ENCODE measurements at places on chromosomes 7 and 10. TPM values are rescaled to one million over a fixed set of nuclear protein-coding genes. Genes with fewer than 3 reads are reported as not detected.
A peak's percentile ranks its signal among the peaks of the same experiment; 100 is the strongest.

Gene APBB1IP
- not detected for total RNA-seq

Gene GPR15LG
- total RNA-seq: not detected

Gene CACNB2
- 3.4 TPM for total RNA-seq

Gene LAMTOR4
- 123 TPM for total RNA-seq

Gene GSAP
- total RNA-seq: 2.0 TPM

GRCh38 chr10:72834183-72834825 lies 59.2 kb upstream of the OIT3 start:
- H3K27ac ChIP-seq: no peak overlapping the region
- no peaks in the 10 kb centered on the region for H3K27me3 ChIP-seq
- no peaks in the 10 kb centered on the region for H3K4me1 ChIP-seq
- H3K36me3 ChIP-seq: no peaks in the 10 kb centered on the region
- H3K4me3 ChIP-seq: no peak overlapping the region

DNA sequence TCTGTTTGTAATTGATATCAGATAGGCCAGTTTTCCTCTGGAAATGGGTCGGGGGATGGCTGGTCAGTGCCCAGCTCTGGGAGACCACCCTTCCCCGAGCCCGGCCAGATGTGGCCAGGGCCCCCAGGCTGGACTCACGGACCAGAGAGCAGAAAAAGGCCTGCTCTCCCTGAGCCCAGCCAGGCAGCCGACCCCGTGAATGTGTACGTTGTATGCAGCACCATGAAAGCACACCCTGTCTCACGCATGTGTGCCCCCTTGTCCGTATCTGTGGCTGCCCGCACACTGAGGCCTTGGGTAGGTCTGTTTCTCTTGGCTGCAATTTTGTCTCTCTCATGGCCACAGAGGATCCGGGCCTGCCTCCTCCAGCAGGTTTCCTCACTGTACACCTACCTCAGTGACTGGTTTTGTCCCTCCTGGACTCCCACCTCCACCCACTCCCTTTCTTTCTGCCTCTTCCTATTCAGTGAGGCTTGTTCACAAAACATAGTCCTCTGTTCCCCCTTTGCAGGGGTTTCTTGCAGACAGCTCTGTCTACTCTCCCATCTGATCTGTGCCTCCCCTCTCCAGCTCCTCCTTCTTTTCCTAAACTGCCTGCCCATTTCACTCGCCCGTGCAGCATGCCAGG lies 23.6 kb upstream of the ANKRD2 start:
- no peaks in the 10 kb centered on the region for H3K36me3 ChIP-seq
- H3K4me3 ChIP-seq: no peak overlapping the region

- DNase-seq: no peak
- H3K4me3 ChIP-seq: no peak overlapping the region
- no peak overlapping the region for H3K27ac ChIP-seq
- H3K27me3 ChIP-seq: no peaks in the 10 kb centered on the region
- peaks cover 6% of the 10 kb centered on the region for H3K4me1 ChIP-seq
Observed at GRCh38 chr10:43822631-43823580, 174.2 kb upstream of the ZNF32 start.

DNA sequence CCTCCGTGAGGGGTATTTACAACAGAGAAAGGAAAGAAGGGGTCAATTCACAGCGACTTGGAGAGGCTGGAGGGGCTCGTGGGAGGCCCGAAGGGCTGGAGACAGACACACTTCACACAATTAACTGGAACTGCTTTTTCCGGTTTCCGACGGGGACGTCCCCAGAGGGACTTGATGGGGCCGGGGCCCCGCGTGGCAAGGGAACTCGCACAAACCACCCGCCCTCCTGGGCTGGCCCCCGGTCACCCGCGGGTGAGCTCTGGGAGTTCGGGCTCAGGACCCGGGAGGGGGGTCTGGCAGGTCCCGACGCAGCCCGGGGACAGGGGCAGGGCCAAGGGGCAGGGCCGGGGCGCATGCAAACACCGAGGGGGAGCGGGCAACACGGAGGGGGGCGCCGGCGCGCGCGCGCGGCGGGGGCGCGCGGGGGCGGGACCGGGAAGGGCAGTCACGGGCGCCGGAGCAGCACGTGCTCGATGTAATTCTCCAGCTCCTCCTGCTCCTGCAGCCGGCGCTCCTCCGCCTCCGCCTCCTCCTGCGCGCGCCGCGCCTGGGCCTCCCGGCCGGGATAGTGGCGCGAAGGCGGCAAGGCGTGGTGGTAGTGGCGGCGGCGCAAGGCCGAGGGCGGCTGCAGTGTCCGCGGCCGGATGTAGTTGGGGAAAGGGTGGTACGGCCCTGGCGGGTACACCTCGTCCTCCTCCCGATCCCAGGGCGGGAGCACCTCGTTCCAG lies 2.7 kb downstream of the VGF start:
- peak overlapping the region; percentile 51 for H3K4me3 ChIP-seq
- H3K36me3 ChIP-seq: no peaks in the 10 kb centered on the region
- peak; percentile 84 for DNase-seq
- no peak overlapping the region for H3K27ac ChIP-seq
- peaks cover 40% of the 10 kb centered on the region for H3K4me1 ChIP-seq
- H3K27me3 ChIP-seq: peaks cover 70% of the 10 kb centered on the region

DNA sequence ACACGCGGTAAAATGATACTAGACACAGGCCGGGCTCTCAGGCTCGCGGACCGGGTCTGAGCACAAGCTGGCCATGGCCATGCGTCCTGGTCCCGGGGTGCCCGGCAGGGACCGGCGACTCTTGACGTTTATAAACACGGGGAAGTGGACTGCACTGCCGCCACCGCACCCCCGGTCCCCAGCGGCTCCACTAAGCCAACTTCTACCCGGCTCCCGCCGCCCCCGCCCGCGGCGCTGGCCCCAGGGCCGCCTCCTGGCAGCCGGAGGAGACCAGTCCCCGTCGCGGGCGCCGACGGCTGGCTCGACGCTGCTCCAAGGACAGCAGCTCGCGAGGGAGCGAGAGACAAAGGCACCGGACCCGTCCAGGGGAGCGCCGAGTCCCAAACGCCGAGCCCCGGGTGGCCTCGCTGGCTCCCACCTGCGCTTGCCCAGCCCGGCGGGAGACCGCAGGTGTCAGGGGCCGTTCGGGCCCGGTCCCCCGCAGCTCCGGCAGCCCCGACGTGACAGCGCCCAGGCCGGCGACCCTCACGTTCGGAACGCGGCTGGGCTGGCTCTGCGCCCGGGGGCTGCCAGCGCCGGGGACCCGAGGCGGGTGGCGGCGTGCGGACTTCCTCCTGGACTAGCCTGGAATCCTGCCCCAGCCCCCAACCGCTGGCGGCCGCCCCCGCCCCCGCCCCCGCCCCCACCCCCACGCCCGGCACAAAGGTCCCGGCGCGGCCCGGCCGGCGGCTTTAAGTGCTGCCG lies 517 bp downstream of the ITGB1 start:
- no peaks in the 10 kb centered on the region for H3K36me3 ChIP-seq
- H3K27ac ChIP-seq: peak overlapping the region; percentile 97
- no peaks in the 10 kb centered on the region for H3K27me3 ChIP-seq
- peak; percentile 79 for DNase-seq
- H3K4me3 ChIP-seq: peak overlapping the region; percentile 82

- H3K27ac ChIP-seq: no peak overlapping the region
- H3K36me3 ChIP-seq: no peaks in the 10 kb centered on the region
- peaks cover 40% of the 10 kb centered on the region for H3K4me1 ChIP-seq
Observed at GRCh38 chr7:30884881-30885280, 26.8 kb upstream of the AQP1 start.

DNA sequence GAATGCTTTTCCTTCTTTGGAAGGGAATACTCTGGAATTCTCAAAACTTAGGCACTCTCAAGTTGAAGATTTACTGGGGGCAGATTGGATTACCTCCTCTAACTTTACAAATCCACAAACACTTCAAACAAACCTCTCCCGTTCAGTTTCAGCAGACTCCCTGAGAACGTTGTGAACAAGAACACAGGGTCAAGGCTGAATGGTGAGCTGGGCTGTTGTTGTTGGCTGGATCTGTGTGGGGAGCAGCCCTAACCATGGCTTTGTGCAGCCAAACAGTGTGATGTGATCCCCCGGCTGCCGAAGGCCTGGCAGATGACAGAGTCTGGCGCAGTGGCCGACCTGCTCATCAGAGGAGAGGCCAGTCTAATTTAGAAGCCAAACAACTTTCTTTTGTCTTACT lies 93.1 kb downstream of the BMPER start:
- no peak overlapping the region for H3K27ac ChIP-seq
- no peaks in the 10 kb centered on the region for H3K27me3 ChIP-seq
- H3K36me3 ChIP-seq: no peaks in the 10 kb centered on the region
- no peak for DNase-seq
- H3K4me3 ChIP-seq: no peak overlapping the region

- no peak for DNase-seq
- no peak overlapping the region for H3K4me3 ChIP-seq
- no peaks in the 10 kb centered on the region for H3K27me3 ChIP-seq
Observed at GRCh38 chr7:71439321-71439720, 307.4 kb downstream of the GALNT17 start.

DNA sequence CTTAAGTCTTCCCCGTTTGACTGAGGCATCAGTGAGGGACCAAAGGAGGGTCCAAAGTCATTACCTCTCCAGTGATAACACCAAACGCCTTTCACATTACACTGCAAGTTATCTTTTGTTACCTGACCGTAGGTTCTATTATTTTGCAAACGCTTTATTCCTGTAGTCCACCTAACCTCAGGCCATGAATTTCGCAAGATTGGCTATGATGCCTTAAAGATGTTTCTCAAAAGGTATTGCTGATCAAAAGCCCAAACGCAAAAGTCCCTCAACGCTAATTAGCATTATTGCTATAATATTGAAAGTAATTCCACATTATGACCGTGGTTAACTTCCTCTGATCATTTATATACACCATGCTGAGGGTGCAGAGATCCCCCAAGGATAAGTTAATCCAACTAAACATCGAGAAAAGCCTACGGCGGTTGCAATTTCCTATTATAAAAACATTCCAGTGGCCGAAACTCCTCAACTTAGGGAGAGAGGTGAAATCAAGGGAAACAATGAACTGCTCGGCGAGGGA lies 649 bp downstream of the DNA2 start:
- H3K27me3 ChIP-seq: no peaks in the 10 kb centered on the region
- peak overlapping the region; percentile 97 for H3K27ac ChIP-seq
- H3K36me3 ChIP-seq: peaks cover 28% of the 10 kb centered on the region
- peak; percentile 1 for DNase-seq
- H3K4me1 ChIP-seq: peaks cover 11% of the 10 kb centered on the region
- peak overlapping the region; percentile 89 for H3K4me3 ChIP-seq

GRCh38 chr10:33039181-33039580 lies 81.2 kb upstream of the ITGB1 start:
- DNase-seq: no peak
- H3K27ac ChIP-seq: no peak overlapping the region
- no peak overlapping the region for H3K4me3 ChIP-seq
- peaks cover 14% of the 10 kb centered on the region for H3K4me1 ChIP-seq
- no peaks in the 10 kb centered on the region for H3K27me3 ChIP-seq
- H3K36me3 ChIP-seq: no peaks in the 10 kb centered on the region

- H3K36me3 ChIP-seq: no peaks in the 10 kb centered on the region
- H3K4me3 ChIP-seq: no peak overlapping the region
- H3K27me3 ChIP-seq: peaks cover 14% of the 10 kb centered on the region
- H3K4me1 ChIP-seq: peaks cover 26% of the 10 kb centered on the region
- H3K27ac ChIP-seq: no peak overlapping the region
Observed at GRCh38 chr10:71205468-71205867, 6.9 kb upstream of the UNC5B start.

DNA sequence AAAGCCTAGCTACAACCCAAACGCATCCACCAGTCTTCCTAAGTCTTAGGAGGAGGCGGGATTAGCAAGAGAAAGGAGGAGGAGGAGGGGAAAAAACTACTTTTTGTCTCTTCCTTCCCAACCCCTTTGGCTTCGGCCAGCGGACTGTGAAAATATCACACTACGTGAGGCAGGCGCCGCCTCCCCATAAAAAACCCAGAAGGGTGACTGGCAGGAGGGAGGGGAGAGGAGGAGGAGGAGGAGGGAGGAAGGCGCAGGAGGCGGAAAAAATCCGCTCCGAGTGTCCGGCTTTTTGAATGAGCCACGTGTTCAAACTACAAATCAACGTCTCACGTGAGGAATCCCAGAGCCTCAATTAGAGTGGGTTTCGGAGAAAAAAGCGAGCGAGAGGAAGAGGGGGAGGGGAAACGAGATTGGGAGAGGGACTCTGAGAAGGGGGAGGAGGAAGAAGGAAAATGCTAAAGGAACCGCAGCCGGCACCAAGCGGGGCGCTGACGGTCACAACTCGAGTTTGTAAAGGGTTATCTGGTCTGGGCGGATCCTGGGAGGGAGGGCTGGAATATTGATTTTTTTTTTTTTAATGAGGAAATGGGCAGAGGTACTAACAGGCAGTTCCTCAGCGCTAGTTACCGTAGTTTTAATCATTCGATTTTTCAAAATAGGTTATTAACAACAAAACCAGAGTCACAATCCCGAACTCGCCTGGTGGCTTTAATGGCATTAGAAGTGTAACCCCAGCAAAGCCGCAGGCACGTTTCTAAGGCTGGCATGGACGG lies at the start of gene IGF2BP3:
Gene IGF2BP3 (minus strand): TSS at position 162 of the 776 bp plus-strand sequence. CDS start 381 bp downstream, outside the sequence.
- peak within 1 kb of the TSS; percentile 97 for H3K27ac ChIP-seq
- peaks cover 3% of the 10 kb centered on the region for H3K36me3 ChIP-seq
- peak within 1 kb of the TSS; percentile 94 for H3K4me3 ChIP-seq
- DNase-seq: peak; percentile 97

- no peak overlapping the region for H3K4me3 ChIP-seq
- H3K4me1 ChIP-seq: no peaks in the 10 kb centered on the region
- no peak overlapping the region for H3K27ac ChIP-seq
- H3K36me3 ChIP-seq: no peaks in the 10 kb centered on the region
- DNase-seq: no peak
Observed at GRCh38 chr7:216360-217300, 24.3 kb downstream of the FAM20C start.

DNA sequence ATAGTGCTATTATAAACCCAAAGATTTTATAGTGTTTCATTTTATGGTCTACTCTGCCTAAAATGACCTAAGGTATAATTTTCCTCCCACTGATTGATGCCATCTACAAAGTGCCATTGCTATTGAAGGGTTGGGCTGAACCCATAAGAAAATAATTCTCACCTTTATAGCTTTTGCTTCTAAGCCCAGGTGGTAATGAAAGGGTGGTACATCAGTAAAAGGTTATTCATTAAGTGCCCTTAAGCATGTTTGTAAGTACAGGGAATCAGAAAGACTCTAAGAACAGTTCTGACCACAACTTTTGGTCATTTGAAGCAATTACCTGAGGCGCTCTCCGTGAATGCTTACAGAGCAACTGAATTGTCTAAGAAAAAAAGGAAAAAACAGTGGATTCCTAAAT lies 1247.3 kb downstream of the NXPH1 start:
- H3K4me1 ChIP-seq: no peaks in the 10 kb centered on the region
- no peak overlapping the region for H3K4me3 ChIP-seq
- no peaks in the 10 kb centered on the region for H3K27me3 ChIP-seq
- DNase-seq: no peak
- H3K27ac ChIP-seq: no peak overlapping the region

Data from neural progenitor cell (in vitro differentiated cells).